H54 (cell line): ENCODE measurements at places on chromosomes 5 and 9.

DNA sequence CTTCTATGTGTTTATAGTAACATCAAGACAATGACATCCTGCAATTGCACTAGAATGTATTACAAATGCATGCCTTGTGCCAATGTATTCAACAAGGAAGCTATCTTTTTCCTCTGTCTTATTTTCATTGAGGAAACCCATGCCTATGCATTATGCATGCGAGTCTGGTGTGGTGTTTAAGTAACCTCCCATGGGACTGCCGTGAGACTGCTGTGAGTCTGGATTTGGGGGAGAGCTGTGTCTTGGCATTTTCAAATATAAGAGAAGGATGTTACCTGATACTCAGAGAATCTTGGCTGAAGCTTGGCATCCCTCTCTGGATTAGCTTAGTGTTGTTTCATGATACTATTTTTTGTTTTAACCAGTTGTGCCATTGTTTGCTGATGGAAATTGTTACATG, 98.3 kb downstream of the F2RL2 start:
- no peak for DNase-seq

DNA sequence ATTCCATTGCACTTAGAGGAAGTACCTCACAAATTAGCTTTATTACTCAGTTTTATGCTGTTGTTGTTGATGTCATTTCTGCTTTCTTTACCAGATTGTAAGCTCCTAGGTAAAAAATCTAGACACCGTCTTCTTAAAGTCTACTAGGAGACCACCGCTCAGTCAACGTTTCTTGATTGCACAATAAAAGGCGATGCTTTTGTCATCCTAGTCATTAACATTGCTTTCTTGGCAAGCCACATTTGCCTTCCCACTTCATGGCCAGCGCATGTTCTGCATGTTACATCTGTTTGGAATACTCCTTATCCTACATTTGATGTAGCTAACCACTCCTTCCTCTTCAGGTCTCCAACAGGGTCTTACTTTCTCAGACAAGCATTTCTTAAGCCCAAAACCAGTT, 464.0 kb upstream of the TUSC1 start:
- no peak for DNase-seq

DNA sequence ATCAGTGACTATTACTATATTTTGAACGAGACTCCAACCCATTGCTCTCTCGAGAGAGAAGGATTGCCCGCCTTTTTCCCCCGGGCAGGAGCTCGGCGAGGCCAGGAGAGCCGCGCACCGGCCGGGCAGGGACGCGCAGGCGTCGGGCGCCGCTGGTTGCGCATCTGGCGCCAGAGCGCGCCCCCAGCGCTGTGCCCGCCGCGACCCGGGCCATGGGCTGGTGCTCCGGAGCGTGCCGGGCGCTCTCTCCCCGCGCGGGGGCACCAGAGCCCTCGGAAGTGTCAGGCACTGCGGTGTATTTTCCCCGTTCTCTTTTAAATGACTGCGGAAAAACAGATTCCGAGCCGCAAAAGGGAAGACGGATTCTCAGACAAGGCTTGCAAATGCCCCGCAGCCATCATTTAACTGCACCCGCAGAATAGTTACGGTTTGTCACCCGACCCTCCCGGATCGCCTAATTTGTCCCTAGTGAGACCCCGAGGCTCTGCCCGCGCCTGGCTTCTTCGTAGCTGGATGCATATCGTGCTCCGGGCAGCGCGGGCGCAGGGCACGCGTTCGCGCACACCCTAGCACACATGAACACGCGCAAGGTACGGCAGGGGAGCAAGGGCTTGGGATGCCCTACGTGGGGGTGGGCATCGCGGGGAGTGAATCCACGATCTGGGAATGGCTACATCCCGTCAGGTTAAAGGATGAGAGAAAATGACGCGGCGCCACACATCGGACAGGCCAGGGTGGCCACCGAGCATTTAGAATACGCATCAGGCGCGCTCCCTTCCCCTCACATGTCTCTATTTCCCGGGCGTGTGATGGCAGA, 1.1 kb upstream of the NTRK2 start:
- DNase-seq: no peak

DNA sequence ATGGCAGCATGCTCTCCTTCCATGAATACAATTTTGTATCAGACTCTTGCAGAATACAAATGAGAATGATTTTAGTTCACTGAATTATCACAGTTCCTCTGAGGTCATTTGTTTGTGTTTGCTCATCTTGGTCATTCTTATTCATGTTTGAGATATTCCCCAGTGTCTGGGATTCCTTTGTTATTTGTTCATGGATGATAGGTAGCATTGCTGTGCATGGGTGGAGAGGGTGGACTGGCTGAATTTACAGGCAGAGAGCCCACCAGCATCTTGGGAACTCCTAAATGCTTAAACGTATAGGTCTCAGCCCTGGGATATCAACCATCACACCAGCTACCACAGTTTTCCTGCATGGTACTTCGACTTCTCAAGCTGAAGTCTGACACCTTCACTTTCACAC, 459.8 kb downstream of the CCDC171 start:
- no peak for DNase-seq

DNA sequence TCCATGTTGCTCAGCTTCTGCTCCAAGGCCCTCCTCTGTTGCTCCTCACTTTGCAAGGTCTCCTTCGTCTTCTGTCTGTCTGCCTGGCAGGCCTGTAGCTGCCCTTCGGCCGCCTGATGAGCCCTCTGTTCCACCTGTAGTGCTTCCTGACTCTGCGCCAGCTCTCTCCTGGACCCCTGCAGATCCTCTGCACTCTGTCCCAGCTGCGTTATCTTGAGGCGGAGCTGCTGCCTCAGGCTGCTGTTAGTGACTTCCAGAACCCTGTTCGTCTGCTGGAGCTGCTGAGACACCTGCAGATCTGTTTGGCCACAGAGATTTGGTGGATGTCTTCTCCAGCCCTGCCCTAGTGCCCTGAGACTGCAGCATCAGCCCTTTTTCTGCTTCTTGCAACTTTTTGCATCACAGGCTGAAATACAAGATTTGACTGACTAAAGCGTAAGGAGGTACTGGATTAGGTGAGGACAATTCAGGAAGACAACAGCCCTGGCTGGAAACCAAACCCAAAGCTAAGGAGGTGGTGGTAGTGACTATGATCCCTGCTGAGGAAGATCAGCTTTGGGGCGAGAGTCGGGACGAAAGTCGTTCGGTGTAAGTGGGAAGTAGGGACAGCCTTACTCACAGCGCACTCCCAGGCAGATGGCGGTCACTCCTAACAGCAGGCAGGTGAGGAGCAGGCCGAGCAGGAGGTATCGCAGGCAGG, 2.1 kb downstream of the CD72 start:
- DNase-seq: no peak

GRCh38 chr5:173498739-173499470, 117.5 kb downstream of the BOD1 start:
- DNase-seq: no peak

DNA sequence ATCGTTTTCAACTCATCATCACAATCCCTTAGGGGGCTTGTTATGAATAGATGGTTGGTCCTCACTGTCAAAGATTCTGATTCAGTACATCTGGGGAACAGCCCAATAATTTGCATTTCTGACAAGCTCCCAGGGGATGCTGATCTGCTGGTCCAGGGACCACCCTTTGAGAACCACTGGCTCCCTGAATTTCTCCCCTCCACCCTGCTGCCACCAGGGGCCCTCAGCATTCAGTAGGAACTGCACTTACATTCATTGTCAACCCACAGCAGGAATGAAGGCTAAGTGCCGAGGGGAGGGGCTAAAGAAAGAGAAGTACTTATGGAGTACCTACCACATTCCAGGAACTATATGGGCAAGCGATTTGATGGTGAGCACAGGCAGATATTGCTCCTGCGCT, 85.9 kb downstream of the BOD1 start:
- no peak for DNase-seq

- DNase-seq: no peak
Measured at GRCh38 chr5:109357807-109358206, 52.0 kb downstream of the PJA2 start.

DNA sequence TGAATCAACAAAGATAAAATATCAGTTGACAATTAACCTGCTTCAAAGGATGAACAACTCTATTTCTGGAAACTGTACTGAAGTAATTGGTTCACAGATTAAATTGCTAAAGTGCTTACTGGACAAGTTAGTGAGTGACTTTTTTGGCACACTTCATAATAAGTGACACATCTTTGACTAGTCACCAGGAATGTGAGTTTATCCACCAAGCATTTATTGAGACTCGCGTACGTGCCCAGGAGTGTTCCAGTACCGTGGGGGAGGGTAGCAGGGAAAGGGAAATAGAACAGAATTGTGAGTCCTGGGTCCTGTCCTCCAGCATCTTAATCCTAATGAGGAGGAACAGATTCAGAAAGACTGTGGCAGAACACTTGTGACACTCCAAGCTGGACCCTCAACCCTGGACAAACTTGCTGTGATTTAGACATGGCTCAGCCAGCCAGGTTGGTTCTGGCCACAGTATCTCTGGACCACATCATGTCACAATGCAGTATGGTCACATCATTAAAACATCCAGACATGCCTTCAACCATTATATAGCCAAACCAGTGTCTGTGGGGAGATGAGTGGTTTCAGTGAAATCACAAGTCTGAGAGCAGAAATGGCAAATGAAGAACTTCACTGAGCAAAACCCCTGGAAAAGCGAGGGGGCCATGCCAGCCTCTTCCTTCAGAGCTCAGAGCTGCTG, 623.1 kb downstream of the BNC2 start:
- peak; percentile 65 for DNase-seq

DNA sequence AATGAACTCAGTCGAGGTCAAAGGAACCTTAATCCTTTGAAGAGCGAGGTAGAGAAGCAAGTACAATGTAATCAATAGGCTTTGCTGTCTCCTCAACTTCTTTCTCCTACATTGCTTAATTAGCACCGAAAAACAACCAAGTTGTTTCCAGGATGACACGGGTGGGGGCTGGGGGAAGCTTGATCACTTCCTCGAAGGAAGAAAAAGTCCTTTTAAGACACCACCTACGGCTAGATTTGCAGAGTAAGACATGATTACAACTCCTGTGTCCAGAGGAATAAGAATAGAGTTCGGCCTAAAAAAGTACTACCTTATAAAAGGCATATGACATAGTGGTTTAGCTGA, 811 bp upstream of the ARRDC3 start:
- DNase-seq: no peak

DNA sequence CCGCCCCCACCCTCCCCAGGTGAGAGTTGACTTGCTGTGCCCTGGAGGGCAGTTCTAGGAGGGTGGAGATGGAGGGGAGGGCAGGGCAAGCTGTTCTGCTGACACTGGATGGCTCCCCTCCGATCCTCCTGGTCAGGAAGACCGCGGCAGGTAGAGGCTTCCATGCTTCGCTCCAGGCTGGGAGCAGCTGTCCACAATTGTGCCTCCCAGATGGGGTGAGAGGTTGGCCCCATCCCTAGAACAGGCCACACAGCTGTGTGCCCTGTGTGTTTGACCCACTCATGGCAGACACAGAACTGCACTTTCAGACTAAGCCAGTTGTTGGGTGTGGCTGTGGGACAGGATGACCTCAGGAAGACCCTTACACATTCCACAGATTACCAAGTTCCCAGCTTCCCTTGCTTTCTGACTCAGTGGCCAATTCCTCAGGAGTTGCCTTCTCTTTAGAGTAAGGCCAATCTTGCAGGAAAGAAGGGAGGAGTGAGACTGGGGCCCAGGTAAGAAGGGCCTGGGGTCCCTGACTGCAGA, 72.1 kb upstream of the HSPA9 start:
- no peak for DNase-seq

- DNase-seq: no peak
Measured at GRCh38 chr5:130333089-130333488, 428.8 kb downstream of the CHSY3 start.
